Effector CD4-positive, alpha-beta T cell (primary cell): ENCODE measurements at places on chromosomes 4 and X.

- DNase-seq, result peak; percentile 42
Observed at GRCh38 chrX:21972721-21973120, 32.2 kb downstream of the SMS start.

DNA sequence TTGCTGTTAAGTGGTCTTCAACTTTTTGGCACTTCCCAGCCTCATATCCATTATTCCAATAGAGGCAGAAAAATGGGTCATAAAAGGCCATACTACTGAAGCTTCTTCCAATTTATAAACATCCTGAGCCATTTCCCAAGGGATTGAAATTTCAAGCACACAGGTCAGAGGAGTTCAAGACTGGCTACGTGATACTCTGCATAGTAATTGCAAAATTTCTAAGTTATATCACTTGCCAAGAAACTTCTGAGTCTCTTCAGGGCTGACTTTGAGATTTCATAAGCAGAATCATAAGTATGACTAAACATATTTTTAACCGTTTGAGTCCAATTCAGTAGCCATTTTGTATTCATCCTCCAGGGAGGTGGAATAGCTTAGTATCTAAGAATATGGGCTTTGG, 75.6 kb upstream of the RXFP1 start:
- DNase-seq, result no peak

GRCh38 chr4:85407546-85407945, 67.4 kb upstream of the ARHGAP24 start:
- no peak for DNase-seq

DNA sequence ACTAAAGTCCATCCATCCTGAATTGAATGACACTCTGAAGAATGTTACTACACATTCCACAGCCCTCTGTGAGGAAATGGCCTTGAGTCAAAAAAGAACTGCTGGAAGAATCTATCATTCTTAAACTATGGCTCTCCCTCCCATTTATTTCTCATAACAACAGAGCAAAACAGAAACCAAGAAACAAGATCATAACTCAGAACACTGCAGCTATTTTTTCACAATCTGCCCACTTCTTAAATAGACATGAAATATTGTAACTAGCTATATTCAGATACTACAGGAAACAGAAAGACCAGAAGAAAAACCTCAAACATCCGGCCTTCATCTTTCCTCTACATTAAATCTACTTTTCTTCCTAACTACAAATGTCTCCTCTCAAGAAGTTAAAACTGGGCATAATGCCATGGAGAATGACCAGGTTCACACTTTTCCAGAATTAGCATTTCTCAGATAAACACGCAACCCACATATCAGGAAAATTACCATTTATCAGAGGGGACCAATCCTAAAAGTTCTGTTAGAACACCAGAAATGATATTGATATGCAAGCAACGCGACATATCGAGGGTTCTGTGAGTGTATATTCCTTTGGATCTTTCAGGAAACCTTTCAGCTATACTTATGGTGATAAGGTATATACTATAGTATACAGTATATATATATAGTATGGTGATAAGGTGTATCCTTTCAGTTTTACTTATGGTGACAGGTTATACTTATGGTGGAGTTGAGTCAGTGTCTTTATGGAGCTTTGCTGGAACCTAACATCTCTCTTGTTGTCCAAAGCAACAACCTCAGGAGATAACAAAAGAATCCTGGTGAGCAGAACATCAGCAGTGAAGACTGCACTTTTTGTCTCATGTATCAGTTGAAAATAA, 60.4 kb upstream of the IRF2 start:
- DNase-seq, result no peak
